ENCODE measurements at places on chromosomes 5 and 9.

- no peak for DNase-seq
Measured at GRCh38 chr5:109558952-109559351, 130.8 kb upstream of the MAN2A1 start.

- DNase-seq, result no peak
Measured at GRCh38 chr9:88387552-88388202, 567 bp upstream of the SPIN1 start.

DNA sequence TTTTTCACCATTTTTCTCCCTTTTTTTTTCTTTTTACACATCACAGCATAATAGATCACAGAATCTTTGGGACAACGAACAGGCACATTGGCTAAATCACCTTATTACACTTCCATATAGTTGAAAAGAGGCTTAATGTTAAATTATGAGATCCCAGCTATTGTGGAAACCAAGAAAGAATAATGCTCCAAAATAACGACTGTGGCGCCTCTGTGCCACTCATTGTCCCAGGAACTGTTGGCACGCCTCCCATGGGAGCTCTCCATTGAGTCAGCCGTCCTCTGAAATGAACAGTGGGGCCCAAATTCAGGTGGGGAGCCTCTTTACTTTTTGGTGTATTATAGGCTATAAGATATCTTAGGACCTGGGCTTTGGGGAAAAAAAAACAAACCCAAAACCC is 82.2 kb upstream of the NFIB start:
- DNase-seq, result no peak

- DNase-seq, result no peak
Measured at GRCh38 chr5:108720391-108720790, 27.3 kb upstream of the FER start.

GRCh38 chr9:109416135-109416706 is 81.9 kb downstream of the PTPN3 start:
- DNase-seq, result no peak

GRCh38 chr5:92890841-92891244 is 690.2 kb downstream of the NR2F1-AS1 start:
- no peak for DNase-seq

DNA sequence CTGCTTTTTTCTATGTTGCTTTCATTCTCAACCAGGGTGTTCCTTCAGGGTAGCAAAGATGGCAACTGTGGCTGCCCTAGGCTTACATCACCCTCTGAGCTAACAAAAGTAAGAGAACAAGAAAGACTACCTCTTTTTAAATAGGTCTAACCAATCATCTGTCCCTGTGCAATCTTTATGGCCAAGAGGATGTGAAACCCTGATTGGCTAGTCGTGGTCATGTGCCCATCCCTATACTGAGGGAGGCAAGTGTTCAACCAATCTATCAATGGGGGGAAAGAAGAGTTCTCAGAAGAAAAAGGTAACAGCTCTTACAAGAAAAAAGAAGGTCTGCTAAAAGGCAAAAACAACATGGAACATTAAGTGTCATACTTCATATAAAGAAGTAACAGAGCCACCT is 11.7 kb upstream of the SNCAIP start:
- DNase-seq, result no peak

All from stimulated activated CD4-positive, alpha-beta T cell treated with anti-CD3 and anti-CD28 coated beads, TNF-alpha, amount 100 ng/mL, for 48 hours (primary cell).